ENCODE measurements at places on chromosomes 1 and 21. TPM values are rescaled to one million over a fixed set of nuclear protein-coding genes. Genes with fewer than 3 reads are reported as not detected.

XKR8 gene
- 6.8 TPM for total RNA-seq

- DNase-seq, result peak; percentile 34
Observed at GRCh38 chr1:111197598-111198284, 2.7 kb downstream of the DENND2D start.

GRCh38 chr1:224554620-224555259 is 61.4 kb upstream of the CNIH3 start:
- no peak for DNase-seq

- no peak for DNase-seq
Observed at GRCh38 chr1:84853741-84854721, 39.0 kb downstream of the LPAR3 start.

- DNase-seq, result no peak
Observed at GRCh38 chr21:45359451-45360217, 45.3 kb upstream of the COL18A1 start.

DNA sequence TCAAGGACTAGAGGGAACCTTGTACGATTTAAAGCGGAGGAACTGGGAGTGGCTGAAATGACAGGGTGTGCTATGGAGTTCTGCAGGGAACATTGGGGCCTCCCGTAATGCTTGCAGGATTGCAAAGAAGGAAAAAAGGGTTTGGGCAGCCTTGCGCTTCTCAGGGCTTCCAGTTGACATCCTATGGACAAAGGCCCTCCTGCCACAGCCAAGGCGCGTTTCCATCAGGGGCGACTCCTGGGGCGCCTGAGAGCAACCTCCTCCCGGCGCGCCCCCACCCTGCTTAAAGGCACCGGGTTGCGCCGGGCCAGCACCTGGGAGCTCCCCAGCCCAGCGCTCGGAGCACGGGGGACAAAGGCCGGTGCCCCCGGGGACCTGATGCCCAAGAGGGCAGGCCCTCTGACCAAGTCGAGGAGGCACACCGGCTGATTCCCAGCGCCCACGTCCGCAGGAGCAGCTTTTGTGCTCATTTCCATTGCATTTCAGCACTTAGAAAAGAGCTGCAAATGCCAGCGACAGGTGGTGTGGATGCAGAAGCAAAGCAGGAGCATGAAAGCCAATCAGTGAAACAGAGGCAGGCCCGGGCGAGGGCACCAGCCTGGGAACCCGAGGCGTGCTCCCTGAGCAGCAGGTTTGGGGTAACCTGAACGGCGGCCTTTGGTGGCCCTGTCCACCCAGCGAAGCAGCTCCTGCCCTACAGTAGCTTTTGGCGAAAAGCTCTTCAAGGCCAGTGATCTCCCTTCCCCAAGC is 17.6 kb upstream of the RNF187 start:
- DNase-seq, result no peak

Measured in right atrium auricular region (tissue), 2 donors.